ENCODE measurements at places on chromosomes 2 and 18.

DNA sequence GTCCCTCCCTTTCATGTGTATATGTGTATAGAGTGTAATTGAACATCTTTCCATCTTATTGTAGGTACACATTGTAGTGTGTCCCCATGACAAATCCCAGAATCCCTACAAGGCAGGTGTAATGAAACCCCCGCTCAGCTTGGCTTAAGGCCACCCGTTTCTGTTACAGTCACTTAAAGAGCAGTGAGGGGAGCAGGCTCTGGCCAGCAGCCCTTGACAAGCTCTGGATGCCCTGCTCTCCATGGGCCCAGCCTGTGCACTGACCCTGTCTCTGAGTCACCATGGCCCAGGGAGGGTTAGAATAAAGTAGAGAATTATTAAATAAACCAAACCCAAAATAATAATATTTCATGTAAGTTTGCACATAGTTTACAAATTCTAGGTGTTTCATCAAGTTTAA, 17.2 kb upstream of the MAL start:
- H3K4me1 ChIP-seq: no peaks in the 10 kb centered on the region
- DNase-seq: no peak
- H3K27ac ChIP-seq: no peak overlapping the region

- H3K36me3 ChIP-seq: no peaks in the 10 kb centered on the region
- H3K4me3 ChIP-seq: no peak overlapping the region
- no peak overlapping the region for H3K27ac ChIP-seq
- H3K4me1 ChIP-seq: peaks cover 13% of the 10 kb centered on the region
- DNase-seq: no peak
Observed at GRCh38 chr2:18540872-18541271, 19.6 kb downstream of the RDH14 start.

DNA sequence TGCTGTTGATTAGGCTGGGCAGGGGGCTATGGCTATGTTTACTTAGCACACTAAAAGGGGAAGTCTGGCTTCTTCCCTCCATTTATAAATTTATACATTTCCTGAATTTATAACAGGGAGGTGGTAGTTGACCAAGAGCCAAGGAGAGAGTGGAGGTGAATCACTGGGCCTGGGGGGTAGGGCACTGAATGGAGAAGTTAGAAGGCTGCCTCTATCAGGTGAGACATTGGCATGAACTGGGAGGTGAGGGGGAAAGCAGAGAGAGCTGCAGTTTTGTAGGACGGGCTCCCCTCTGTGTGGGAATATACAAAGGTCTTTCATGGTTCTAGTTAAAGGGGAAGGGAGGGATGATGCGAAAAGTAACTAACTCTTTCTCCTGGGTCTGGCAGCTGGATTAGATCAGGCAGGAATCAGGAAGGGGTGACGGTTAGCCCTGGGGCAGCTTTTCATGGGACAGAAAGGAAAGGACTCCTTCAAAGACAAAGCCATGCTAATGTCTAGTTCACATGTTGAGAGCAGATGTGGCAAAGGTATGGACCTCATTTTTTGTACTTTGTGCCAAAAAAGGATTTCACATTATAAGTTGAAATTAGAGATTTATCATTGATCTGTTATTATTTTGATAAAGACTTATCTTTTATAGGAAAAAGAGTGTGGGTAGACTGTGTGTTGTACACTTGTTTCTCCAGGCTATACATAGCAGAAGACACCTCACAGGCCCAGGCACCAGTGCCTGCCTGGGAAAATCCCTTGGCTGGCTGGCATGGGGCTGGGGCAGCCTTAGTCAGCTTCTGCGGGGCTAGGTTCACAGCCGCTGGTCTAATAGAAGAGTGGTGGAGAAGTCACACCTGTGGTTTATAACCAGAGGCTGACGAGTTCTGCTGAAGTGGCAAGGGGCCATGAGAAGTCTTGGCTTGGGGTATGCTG, 158.7 kb downstream of the CLIP4 start:
- no peaks in the 10 kb centered on the region for H3K27me3 ChIP-seq

DNA sequence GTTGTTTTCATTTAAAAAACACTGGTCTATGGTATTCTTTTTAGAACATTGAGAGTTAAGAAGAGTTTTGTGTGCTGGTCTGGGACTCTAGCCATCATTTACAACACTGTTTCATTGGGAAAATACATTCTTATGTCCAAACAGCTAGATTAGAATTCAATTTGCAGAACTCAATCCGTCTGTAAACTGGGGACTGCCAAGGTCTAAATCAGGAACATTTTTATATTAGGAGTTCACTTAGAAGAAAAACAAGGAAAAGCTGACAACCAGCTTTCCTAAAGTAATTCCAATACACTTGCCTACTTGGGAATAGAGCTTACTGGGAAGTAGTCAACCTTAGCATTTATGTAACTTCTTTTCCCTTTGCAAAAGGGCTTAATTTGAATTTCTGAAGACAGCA, 91.5 kb upstream of the RNF152 start:
- DNase-seq: no peak
- no peak overlapping the region for H3K4me3 ChIP-seq
- no peaks in the 10 kb centered on the region for H3K27me3 ChIP-seq
- H3K36me3 ChIP-seq: no peaks in the 10 kb centered on the region

- no peak overlapping the region for H3K27ac ChIP-seq
- no peak overlapping the region for H3K4me3 ChIP-seq
- H3K36me3 ChIP-seq: no peaks in the 10 kb centered on the region
- H3K27me3 ChIP-seq: no peaks in the 10 kb centered on the region
- DNase-seq: no peak
Observed at GRCh38 chr2:46394649-46395510, 84.5 kb upstream of the TMEM247 start.

GRCh38 chr2:69554981-69555380, 88.6 kb downstream of the AAK1 start:
- no peaks in the 10 kb centered on the region for H3K27me3 ChIP-seq
- DNase-seq: no peak
- H3K27ac ChIP-seq: no peak overlapping the region
- H3K4me1 ChIP-seq: peaks cover under 1% of the 10 kb centered on the region

DNA sequence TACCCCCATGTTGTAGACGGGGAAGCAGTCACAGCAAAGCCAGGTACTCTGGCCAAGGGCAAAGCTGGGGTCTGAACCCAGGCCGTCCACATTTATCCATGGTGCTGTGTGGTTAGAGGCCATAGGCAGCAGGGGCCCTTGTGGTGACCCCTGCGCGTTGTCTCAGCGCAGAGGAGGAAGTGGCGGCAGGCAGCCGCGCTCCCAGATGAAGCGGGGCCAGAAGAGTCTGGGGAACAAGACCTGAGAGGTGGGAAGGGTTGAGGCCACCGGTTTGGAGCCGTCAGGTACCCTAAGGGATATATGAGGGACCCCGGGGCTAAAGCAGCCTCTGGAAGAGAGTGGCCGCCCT, 770 bp downstream of the ZNF396 start:
- DNase-seq: no peak
- H3K36me3 ChIP-seq: no peaks in the 10 kb centered on the region
- no peaks in the 10 kb centered on the region for H3K27me3 ChIP-seq

DNA sequence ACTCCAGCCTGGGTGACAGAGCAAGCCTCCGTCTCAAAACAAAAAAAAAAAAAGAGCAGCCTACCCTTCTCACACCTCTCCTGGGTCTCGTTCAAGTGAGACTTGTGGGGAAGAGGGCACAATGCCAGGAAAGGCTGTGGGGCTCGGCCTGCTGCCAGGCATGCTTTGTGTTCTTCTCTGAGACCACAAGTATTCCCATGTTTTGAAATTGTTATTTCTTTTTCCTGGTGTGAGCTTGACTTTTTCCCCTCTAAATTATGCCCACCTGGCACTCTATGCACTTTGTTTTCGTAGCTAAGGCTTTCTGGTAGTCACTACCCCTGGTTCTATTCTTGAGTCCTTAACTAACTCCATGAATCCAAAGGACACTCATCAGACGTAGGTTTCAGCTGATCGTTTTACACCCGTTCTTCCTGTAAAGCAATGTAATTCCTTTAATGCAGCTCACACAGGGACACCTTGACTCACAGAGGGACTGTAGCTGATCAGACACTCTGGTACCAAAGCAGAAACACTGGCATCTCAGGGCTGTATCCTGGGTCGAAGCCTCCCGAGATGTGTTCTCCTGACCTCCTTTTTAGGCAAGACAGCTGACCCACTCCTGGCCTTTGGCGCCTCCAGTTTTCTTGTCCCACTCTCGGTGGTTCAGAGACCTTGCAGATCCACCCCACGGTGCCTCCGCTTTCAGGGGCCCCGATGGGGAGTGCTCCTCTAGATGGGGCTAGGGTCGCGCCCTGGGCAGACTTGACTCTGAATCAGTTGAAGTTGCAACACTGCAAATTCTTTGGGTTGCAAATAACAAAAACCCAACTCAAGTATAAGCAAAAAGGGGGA, 193.3 kb upstream of the AGAP1 start:
- peaks cover 5% of the 10 kb centered on the region for H3K4me1 ChIP-seq
- H3K27me3 ChIP-seq: no peaks in the 10 kb centered on the region
- no peak for DNase-seq
- no peaks in the 10 kb centered on the region for H3K36me3 ChIP-seq
- H3K27ac ChIP-seq: no peak overlapping the region

GRCh38 chr2:148875387-148876051, 492 bp downstream of the KIF5C start:
- H3K36me3 ChIP-seq: no peaks in the 10 kb centered on the region
- H3K4me1 ChIP-seq: no peaks in the 10 kb centered on the region
- H3K27me3 ChIP-seq: peaks cover 28% of the 10 kb centered on the region
- H3K27ac ChIP-seq: no peak overlapping the region
- DNase-seq: no peak

DNA sequence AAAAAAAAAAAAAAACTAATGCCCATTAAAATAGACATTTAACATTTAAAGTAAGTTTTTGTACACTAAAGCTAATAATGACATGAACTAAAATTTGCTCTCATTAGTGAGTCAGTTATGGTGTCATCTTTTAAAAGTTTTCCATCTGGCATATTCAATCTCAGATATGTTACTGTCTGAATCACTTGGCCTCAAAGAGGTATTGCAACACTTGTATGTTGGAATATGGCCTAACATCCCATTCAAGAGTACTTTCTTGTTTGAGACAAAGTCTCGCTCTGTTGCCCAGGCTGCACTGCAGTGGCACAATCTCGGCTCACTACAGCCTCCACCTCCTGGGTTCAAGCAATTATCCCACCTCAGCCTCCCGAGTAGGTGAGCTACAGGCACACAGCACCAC, 169.7 kb downstream of the TMEM163 start:
- H3K27me3 ChIP-seq: no peaks in the 10 kb centered on the region
- no peak overlapping the region for H3K4me3 ChIP-seq

- no peak overlapping the region for H3K4me3 ChIP-seq
- peaks cover 17% of the 10 kb centered on the region for H3K4me1 ChIP-seq
- no peaks in the 10 kb centered on the region for H3K36me3 ChIP-seq
- H3K27ac ChIP-seq: no peak overlapping the region
- no peaks in the 10 kb centered on the region for H3K27me3 ChIP-seq
Observed at GRCh38 chr2:66686755-66687154, 251.8 kb downstream of the MEIS1 start.

DNA sequence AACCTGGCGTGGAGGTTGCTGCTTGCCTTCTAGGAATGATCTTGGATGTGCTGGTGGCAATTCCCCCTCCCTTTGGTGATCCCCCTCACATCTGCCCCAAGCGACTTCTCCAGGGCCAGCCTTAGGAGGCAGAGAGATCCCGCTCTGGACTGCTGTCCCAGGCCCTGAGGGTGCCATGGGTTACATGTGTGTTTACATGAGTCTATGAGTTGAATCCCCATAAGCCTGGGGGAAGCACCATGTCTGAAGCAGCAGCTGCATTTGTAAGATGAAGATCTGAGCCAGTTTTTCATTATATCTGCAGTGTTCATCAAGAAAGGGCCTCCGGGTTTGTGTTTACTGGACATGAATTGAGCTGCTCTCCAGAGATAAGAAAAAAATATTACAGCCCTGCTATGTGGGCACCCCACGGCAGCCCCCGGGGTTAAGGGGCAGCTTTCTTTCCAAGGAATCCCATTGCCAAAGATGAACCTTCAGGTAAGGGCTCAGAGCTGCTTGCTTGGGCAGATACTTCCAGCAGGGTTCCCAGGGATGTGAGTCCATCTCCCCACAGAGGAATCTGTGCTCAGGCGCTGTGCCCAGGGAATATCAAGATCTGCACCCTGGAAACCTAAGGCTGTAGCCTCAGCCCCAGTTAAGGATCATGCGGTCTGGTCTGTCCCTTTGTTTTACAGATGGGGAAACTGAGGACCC, 46.0 kb downstream of the MRPS5 start:
- no peaks in the 10 kb centered on the region for H3K27me3 ChIP-seq
- no peaks in the 10 kb centered on the region for H3K4me1 ChIP-seq
- no peak overlapping the region for H3K27ac ChIP-seq
- H3K4me3 ChIP-seq: no peak overlapping the region
- H3K36me3 ChIP-seq: no peaks in the 10 kb centered on the region

GRCh38 chr2:20985062-20985461, 58.8 kb downstream of the APOB start:
- H3K36me3 ChIP-seq: no peaks in the 10 kb centered on the region
- DNase-seq: no peak
- H3K4me3 ChIP-seq: no peak overlapping the region
- H3K27me3 ChIP-seq: no peaks in the 10 kb centered on the region
- H3K4me1 ChIP-seq: no peaks in the 10 kb centered on the region
- no peak overlapping the region for H3K27ac ChIP-seq

- H3K4me1 ChIP-seq: peaks cover 4% of the 10 kb centered on the region
- H3K27ac ChIP-seq: no peak overlapping the region
- H3K27me3 ChIP-seq: no peaks in the 10 kb centered on the region
- H3K36me3 ChIP-seq: peaks cover 4% of the 10 kb centered on the region
- H3K4me3 ChIP-seq: no peak overlapping the region
Observed at GRCh38 chr2:39114771-39115170, 6.1 kb downstream of the SOS1 start.

GRCh38 chr2:135093193-135093592, 41.1 kb downstream of the RAB3GAP1 start:
- H3K4me3 ChIP-seq: no peak overlapping the region
- H3K4me1 ChIP-seq: peaks cover 33% of the 10 kb centered on the region
- no peak for DNase-seq
- no peaks in the 10 kb centered on the region for H3K27me3 ChIP-seq

GRCh38 chr2:25618676-25619075, 54.7 kb downstream of the DTNB start:
- DNase-seq: no peak
- H3K4me3 ChIP-seq: peak overlapping the region; percentile 6
- peaks cover 15% of the 10 kb centered on the region for H3K36me3 ChIP-seq
- peaks cover 45% of the 10 kb centered on the region for H3K4me1 ChIP-seq
- peak overlapping the region; percentile 97 for H3K27ac ChIP-seq

GRCh38 chr2:9403924-9404323, 19.4 kb downstream of the ITGB1BP1 start:
- DNase-seq: no peak
- H3K4me3 ChIP-seq: no peak overlapping the region
- H3K36me3 ChIP-seq: peaks cover 87% of the 10 kb centered on the region
- no peak overlapping the region for H3K27ac ChIP-seq

GRCh38 chr18:24214913-24215312, 76.1 kb downstream of the CABYR start:
- peaks cover 47% of the 10 kb centered on the region for H3K4me1 ChIP-seq
- H3K4me3 ChIP-seq: no peak overlapping the region
- DNase-seq: no peak
- H3K27ac ChIP-seq: peak overlapping the region; percentile 65

DNA sequence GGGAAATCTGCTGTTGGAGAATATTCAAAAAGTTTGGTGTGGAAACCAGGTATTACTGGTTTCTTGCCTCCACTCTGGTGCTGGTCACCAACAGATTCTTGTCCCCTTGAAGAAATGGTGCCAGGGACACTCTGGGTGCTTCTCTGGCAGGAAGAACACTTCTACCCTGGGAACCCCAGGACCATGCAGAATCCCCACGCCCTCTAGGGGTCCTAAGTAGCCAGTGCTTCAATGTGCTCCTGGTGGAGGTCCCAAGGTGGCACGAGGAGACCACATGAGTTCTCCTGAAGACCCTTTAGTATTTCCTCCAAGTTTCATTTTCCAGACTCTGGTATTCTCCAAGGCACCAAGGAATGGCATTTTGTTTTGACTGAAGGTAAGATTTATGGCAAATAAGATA, 380.6 kb downstream of the TSN start:
- H3K4me1 ChIP-seq: no peaks in the 10 kb centered on the region
- H3K4me3 ChIP-seq: no peak overlapping the region
- no peak overlapping the region for H3K27ac ChIP-seq
- H3K27me3 ChIP-seq: no peaks in the 10 kb centered on the region
- H3K36me3 ChIP-seq: no peaks in the 10 kb centered on the region
- DNase-seq: no peak
